ENCODE measurements at places on chromosomes 12 and 14.

DNA sequence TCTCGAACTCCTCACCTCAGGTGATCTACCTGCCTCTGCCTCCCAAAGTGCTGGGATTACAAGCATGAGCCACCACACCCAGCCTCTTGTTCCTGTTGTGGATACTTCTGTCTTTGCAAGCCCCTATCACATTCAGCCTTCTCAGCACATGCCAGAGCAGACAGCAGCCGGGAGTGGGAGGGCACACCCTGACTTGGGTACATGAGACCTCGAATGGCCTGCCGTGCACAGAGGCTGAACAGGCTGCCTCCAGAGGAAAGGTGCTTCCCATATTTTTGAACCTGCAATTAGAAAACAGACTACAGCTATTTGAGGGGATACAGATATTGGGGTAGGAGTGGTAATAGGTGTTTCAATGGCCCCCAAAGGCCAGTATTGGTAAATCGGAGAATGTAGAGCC, 307.3 kb upstream of the DIO3 start:
- peaks cover 85% of the 10 kb centered on the region for H3K27me3 ChIP-seq
- peaks cover 5% of the 10 kb centered on the region for H3K36me3 ChIP-seq
- DNase-seq, result no peak
- peaks cover 15% of the 10 kb centered on the region for H3K4me1 ChIP-seq
- no peak overlapping the region for H3K27ac ChIP-seq

DNA sequence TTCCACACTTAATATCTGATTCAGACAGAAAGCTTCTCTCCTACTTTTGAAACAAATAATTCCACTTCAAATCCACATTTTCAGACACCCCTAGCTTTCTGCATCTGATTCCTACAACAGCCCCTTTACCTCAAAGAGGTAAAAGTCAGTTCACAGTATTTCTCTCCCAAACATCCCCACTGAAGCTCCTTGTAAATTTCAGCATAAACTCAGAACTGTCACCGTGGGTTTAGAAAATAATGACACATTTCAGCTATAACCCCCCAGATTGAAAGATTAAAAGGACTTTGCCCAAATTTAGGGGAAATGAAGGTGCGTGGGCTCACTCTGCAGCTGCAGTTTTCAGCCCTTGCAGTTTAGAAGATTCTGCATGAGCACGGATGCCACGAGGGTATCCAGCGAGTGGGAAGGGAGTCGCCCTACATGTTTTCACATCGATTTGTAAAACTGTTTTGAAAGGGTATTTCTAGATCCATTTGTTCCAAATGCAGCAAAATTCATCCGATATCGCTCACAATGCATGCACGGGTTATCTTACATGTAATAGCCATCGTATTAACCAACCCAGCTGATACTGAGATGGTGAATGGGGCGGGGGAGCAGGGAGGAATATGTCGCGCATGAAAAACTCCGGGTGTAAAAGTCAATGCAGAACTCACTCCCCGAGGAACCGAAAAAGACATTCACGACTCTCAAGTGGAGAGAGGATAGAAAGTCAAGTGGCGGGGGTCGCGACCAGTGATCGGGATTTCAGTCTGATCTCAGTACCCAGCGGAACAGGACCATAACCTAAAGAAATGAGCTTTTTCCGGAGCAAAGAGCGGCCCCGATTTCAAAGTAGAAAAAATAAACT, 5.0 kb upstream of the CCND2 start:
- no peaks in the 10 kb centered on the region for H3K27me3 ChIP-seq
- peak; percentile 24 for DNase-seq
- H3K4me3 ChIP-seq, result peak overlapping the region; percentile 95
- peak overlapping the region; percentile 97 for H3K27ac ChIP-seq

- H3K4me1 ChIP-seq, result peaks cover 73% of the 10 kb centered on the region
- H3K27ac ChIP-seq, result no peak overlapping the region
- H3K27me3 ChIP-seq, result no peaks in the 10 kb centered on the region
- no peak overlapping the region for H3K4me3 ChIP-seq
- no peak for DNase-seq
- H3K36me3 ChIP-seq, result peaks cover 8% of the 10 kb centered on the region
These were observed 146.4 kb downstream of the FOXN3 start for GRCh38 chr14:89270439-89271227.

- no peaks in the 10 kb centered on the region for H3K27me3 ChIP-seq
- peaks cover 29% of the 10 kb centered on the region for H3K4me1 ChIP-seq
- peaks cover 3% of the 10 kb centered on the region for H3K36me3 ChIP-seq
- H3K27ac ChIP-seq, result peak overlapping the region; percentile 69
- DNase-seq, result no peak
- no peak overlapping the region for H3K4me3 ChIP-seq
These were observed 4.0 kb downstream of the FAR2 start for GRCh38 chr12:29152981-29153630.

- no peak overlapping the region for H3K27ac ChIP-seq
- peaks cover 61% of the 10 kb centered on the region for H3K27me3 ChIP-seq
- no peak overlapping the region for H3K4me3 ChIP-seq
- no peak for DNase-seq
These were observed 148.5 kb upstream of the OR4E1 start for GRCh38 chr14:21822109-21822508.

- H3K4me1 ChIP-seq, result peaks cover 65% of the 10 kb centered on the region
- DNase-seq, result no peak
- no peak overlapping the region for H3K4me3 ChIP-seq
- peak overlapping the region; percentile 62 for H3K27ac ChIP-seq
- H3K36me3 ChIP-seq, result no peaks in the 10 kb centered on the region
- H3K27me3 ChIP-seq, result no peaks in the 10 kb centered on the region
These were observed 24.3 kb downstream of the NCOR2 start for GRCh38 chr12:124543052-124543589.

- no peak overlapping the region for H3K4me3 ChIP-seq
- no peaks in the 10 kb centered on the region for H3K4me1 ChIP-seq
- H3K27ac ChIP-seq, result no peak overlapping the region
- peaks cover 32% of the 10 kb centered on the region for H3K27me3 ChIP-seq
- no peaks in the 10 kb centered on the region for H3K36me3 ChIP-seq
- no peak for DNase-seq
These were observed 48.6 kb downstream of the PPP1R36 start for GRCh38 chr14:64598404-64598803.

GRCh38 chr14:37620856-37621255, 25.4 kb downstream of the TTC6 start:
- H3K27me3 ChIP-seq, result no peaks in the 10 kb centered on the region
- no peak overlapping the region for H3K27ac ChIP-seq
- H3K4me1 ChIP-seq, result no peaks in the 10 kb centered on the region
- no peak for DNase-seq
- no peaks in the 10 kb centered on the region for H3K36me3 ChIP-seq

GRCh38 chr14:55349565-55349964, 62.1 kb downstream of the ATG14 start:
- no peak overlapping the region for H3K4me3 ChIP-seq
- no peaks in the 10 kb centered on the region for H3K27me3 ChIP-seq
- no peak overlapping the region for H3K27ac ChIP-seq
- no peak for DNase-seq
- peaks cover 4% of the 10 kb centered on the region for H3K36me3 ChIP-seq

- H3K27me3 ChIP-seq, result no peaks in the 10 kb centered on the region
- H3K36me3 ChIP-seq, result no peaks in the 10 kb centered on the region
- H3K4me3 ChIP-seq, result no peak overlapping the region
- no peak for DNase-seq
- no peak overlapping the region for H3K27ac ChIP-seq
These were observed 121.9 kb upstream of the FKBP4 start for GRCh38 chr12:2672863-2673262.

DNA sequence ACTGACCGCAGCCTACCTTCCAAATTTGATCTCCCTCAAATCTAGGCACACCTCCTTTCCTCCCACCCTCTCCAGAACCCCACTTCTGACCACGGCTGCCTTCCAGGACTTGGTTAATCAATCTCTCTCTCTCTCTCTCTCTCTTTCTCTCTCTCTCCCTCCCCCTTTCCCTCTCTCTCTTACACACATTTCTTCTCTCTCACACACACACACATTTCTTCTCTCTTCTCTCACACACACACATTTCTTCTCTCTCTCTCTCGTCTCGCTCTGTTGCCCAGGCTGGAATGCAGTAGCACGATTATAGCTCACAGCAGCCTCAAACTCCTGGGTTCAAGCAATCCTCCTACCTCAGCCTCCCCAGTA, 521 bp upstream of the GMFB start:
- peaks cover 48% of the 10 kb centered on the region for H3K4me1 ChIP-seq
- no peaks in the 10 kb centered on the region for H3K27me3 ChIP-seq
- H3K27ac ChIP-seq, result peak overlapping the region; percentile 85
- DNase-seq, result no peak
- peaks cover 19% of the 10 kb centered on the region for H3K36me3 ChIP-seq
- peak overlapping the region; percentile 78 for H3K4me3 ChIP-seq

DNA sequence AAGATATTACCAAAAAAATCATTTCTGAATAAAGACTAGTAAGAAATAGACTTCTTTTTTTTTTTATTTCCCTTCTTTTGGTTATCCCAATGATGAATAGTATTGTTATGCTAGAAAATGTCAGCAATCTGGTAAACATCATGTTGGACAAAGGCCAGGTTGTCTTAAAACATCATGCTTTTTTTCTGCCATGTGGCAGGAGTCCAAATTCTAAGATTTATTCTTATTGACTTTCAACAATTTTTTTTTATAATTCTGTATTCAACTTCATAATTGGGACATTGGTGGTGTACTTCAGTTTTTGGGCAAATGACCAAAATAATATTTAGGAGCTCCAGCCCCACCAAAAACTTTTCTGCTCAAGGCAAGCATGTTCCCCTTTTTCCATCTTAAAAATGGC, 10.5 kb downstream of the DCN start:
- no peaks in the 10 kb centered on the region for H3K27me3 ChIP-seq
- no peak overlapping the region for H3K27ac ChIP-seq
- H3K4me3 ChIP-seq, result no peak overlapping the region
- DNase-seq, result no peak
- no peaks in the 10 kb centered on the region for H3K36me3 ChIP-seq
- H3K4me1 ChIP-seq, result no peaks in the 10 kb centered on the region

DNA sequence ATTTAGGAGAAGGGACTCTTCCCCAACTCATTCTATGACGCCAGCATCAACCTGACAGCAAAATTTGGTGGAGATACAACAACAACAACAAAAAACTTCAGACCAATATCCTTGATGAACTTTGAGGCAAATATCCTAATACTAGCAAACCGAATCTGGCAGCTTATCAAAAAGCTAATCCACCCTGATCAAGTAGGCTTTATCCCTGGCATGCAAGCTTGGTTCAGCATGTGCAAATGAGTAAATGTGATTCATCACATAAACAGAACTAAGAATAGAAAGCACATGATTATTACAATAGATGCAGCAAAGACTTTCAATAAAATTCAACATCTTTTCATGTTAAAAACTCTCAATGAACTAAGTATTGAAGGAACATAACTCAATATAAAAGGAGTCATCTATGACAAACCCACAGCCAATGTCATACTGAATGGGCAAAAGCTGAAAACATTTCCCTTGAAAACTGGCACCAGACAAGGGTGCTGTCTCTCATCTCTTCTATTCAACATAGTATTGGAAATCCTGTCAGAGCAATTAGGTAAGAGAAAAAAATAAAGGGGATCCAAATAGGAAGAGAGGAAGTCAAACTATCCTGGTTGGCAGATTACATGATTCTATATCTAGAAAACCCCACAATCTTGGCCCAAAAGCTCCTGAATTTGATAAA, 233.3 kb downstream of the CCDC59 start:
- no peaks in the 10 kb centered on the region for H3K36me3 ChIP-seq
- H3K27ac ChIP-seq, result no peak overlapping the region
- no peak for DNase-seq
- no peak overlapping the region for H3K4me3 ChIP-seq

DNA sequence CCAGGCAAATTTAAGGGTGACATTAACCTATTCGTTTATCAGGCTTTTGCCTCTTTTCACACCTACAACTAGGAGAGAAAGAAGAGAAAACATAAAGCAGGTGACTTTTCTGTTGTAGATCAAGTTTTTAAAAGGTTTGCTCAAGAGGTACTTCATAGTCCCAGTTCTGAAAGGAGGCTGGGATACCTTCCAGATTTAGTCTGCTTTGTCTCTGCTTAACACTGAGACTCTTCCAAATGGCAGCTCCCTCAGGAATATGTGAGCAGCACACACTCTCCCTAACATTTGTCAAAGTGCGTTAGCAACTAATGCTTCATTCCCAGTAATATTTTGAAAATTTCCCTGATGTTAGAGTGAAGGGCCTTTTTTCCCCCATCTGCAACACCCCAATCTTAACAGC, 133.7 kb upstream of the RASSF8 start:
- H3K27ac ChIP-seq, result no peak overlapping the region
- H3K4me3 ChIP-seq, result no peak overlapping the region
- no peaks in the 10 kb centered on the region for H3K4me1 ChIP-seq

DNA sequence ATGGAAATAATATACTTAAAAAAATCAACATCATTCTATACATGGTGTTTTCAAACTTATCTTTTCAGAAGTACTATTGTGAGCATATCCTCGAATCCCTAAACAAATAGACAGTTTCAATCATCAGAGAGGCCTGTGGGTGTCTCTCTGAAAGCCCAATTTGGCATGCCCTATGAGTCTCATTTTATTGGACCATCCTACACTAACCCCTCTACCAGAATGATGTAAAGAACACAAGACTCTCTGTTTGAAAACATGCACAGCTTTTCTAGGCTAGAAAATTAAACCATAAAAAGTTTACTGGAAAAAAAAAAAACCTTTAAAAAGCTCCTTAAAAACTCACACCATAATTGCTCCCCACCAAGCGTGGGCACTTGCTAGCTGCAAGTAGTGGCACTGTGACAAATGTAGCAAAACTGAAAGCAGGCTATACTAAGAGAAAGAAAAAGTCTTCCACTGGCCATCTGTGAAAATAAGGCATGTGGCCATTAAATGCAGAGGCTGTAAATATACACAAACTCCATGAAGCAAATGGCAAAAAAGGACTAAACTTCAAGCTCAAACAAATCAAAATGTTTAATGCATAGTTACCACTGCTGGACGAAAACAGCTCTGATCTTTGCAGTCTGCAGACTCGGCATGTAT, 394.2 kb downstream of the SOX5 start:
- no peak overlapping the region for H3K4me3 ChIP-seq
- no peak for DNase-seq
- H3K36me3 ChIP-seq, result no peaks in the 10 kb centered on the region
- H3K27ac ChIP-seq, result no peak overlapping the region

GRCh38 chr12:89386138-89386537, 33.8 kb upstream of the DUSP6 start:
- H3K4me3 ChIP-seq, result no peak overlapping the region
- H3K27me3 ChIP-seq, result no peaks in the 10 kb centered on the region
- DNase-seq, result no peak
- H3K36me3 ChIP-seq, result peaks cover 2% of the 10 kb centered on the region

GRCh38 chr12:94615260-94616181, 34.8 kb downstream of the TMCC3 start:
- H3K27me3 ChIP-seq, result no peaks in the 10 kb centered on the region
- H3K27ac ChIP-seq, result no peak overlapping the region
- no peaks in the 10 kb centered on the region for H3K4me1 ChIP-seq
- H3K36me3 ChIP-seq, result no peaks in the 10 kb centered on the region
- no peak overlapping the region for H3K4me3 ChIP-seq
- DNase-seq, result no peak

All from central memory CD8-positive, alpha-beta T cell (primary cell).